ENCODE measurements at places on chromosomes 1 and 21.

DNA sequence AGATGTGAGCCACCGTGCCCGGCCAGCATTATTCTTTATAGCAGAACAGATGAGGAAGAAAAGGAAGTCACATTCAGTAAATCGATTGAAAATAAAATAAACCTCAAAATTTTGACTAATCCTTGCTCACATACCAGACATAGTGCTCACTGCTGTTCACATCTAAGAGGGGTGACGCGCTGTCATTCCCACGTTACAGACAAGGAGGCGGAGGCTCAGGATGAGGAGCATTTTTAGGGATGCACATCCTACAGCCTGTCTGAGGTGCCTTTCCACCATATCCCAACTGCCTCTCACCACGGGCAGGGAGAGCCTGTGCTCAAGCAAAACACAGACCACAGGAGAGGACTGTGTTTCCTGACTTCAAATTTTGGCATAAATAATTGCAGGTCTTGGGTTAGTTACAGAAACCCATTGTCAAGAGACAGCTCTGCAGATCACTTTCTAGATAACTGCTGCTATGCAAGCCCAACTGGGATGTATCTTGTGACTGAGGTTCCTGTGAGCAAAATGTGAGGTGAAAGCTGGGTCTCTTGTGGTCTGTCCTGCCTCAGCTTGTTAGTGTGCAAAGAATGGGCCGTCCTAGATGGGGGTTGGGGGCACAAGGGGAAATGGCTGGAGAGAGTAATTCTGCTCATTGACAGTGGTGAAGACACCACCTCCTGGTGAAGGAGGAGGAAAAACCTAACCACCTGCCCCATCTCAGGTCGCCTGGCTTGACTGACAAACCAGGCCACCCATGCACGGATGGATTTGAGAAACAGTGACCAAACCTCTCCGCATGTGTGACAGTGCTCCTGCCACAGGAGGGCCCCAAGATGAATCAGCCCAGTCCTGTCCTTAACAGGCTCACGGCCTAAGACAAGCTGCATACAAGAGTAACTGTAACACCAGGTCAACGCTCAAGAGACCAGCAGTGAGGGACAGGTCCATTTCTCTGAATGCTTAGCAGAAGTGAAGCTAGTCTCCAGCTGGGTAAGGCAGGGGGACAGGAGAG lies 8.2 kb downstream of the TNN start:
- peak; percentile 81 for DNase-seq

DNA sequence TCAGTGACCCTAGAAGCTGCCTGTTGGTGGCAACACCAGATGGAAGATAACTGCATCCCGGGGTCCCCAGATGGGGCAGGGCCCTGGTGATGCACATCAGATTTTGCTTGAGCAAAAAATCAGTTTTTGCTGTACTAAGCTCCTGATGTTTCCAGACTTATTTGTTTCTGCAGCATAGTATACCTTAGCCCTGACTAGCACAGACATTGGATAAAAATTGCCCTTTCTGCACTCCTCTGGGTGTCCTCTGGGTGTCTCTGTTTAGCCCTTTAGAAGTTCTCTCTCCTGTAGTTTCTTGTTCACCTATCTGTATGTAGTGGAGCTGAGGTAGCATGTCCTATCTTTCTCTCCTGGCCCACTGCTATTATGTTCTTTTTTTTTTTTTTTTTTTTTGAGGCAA lies 30.3 kb upstream of the PLA2G2C start:
- no peak for DNase-seq

GRCh38 chr1:169060919-169061639 lies 45.4 kb upstream of the ATP1B1 start:
- peak; percentile 16 for DNase-seq

DNA sequence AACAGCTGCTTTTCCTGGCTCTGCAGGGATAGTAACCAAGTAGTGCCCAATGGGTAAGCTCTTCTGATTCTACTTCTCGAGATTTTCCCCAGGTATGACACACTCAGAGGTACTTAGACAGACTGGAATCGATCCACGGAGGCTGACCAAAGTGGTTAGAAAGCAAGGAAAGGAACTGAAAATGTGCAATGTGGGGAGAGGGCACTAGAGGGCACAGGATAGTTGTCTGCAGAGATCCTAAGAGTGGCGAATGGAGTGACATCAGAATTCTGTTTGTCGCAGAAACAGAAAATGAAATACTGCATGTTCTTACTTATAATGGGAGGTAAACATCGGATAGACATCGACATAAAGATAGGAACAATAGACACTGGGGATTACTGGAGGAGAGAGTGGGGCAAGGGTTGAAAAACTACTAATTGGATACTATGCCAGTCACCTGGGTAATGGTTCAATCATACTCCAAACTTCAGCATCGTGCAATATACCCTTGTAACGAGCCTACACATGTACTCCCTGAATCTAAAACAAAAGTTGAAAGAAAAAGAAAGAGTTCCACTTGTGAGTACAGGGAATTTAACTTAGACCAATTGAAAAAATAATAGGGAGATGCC lies 23.3 kb downstream of the CYP2J2 start:
- DNase-seq, result peak; percentile 7

DNA sequence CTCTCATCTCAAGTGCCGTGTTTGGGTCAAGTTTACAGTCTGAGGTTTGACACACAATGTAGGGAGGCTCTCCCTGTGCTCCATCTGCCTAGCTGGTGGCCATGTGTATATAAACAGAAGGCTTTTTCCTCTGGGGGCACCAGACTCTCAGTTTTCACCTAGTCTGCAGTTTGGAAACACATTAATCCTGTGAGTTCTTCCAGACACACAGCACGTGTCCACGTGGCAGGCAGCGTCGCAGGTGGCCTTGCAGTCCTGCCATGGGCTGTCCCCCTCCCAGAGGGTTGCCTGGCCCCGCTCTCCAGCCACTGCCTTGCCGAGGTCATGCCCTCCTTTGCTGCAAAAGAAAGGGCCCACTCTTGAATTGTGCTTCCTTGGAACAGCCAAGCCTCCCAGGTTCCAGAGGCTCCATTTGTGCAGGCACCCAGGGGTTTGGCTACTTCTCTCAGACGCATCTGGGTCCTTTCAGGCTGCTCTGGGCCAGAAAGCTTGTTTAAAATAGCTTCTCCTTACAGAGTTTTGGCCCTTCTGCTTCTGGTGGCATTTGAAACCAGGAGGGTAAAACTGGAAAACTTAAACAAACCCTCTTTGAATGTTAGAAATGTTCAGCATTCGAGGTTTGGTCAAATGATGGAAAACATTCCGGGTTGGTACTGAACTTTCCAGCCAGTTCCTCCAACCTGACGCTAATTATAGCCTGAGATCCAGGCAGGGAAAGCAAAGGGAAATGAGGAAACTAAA lies 4.4 kb upstream of the RUNX1 start:
- DNase-seq, result no peak

DNA sequence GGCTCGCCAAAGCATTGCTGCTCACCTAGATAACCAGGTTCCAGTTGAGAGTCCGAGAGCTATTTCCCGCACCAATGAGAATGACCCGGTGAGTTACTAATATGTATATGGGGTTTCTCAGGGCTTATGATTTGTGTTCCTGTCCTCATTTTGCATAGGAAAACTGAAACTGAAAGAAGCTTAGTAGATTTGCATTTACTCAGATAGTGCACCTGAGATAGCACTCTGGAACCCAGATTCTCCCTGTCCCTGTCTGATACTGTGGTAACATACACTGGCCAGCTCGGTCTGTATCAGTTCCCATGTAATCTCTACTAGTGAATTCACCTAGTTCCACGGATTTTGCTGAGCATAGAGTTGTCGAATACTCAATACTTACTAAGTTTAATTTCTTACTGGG lies 28.1 kb downstream of the DAP3 start:
- DNase-seq, result no peak

DNA sequence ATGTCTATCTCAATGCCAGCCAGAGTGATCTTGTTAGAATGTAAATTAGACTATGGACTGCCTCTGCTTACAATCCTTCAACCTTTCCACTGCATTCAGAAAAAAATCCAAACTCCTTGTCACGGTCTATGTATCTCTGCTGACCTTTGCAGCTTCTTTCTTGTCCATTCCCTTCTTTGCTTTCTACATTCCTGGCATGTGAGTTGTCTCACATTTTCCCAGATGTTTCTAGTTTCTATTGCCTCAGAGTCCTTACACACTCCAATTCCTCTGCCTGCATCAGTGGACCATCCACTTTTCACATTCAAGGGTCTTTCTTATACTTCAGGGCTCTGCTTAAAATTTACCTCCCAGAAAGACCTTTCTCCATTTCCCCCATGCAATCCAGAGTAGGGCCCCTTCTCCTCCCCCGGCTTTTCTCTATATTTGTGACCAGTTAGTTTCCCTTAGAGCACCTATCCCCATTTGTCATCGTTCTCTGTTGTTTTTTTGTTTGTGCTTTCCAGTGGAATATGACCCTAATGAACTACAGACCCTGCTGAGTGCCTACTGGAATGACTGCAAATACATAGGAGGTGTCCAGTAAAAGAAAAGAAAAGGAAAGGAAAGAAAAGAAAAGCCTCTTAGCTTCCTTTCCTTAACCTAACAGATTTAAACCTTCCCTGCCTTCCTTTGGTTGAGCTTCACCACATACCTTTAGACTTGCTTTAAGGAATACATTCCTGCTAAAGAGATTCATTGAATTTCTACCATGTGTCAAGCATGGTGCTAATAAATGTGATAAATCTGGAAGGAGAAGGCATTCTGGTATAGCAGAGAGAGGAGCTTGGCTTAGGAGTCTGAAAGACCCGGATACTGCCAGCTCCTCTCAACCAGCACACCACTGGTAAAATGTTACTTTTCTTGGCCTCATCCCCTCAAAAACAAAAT lies 102.0 kb downstream of the DIRAS3 start:
- peak; percentile 87 for DNase-seq

DNA sequence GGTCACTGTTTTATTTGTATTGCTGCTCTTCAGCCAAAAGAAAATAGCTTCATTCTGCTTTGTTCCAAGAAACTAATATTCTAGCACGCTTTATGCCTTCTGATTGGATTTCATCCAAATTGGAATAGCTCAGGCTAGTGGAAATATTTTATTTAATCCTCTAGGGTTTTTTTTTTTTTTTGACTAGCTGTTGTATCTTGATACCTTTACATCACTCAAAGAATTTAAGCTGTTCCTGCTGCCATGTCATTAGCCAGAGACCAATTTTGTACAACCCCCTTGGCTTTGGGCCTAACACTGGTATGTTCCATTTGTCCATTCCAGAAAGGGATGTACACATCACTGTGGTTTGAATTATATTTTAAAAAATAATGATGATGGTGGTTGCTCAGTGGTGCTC lies 103.0 kb downstream of the DISC1 start:
- peak; percentile 42 for DNase-seq

DNA sequence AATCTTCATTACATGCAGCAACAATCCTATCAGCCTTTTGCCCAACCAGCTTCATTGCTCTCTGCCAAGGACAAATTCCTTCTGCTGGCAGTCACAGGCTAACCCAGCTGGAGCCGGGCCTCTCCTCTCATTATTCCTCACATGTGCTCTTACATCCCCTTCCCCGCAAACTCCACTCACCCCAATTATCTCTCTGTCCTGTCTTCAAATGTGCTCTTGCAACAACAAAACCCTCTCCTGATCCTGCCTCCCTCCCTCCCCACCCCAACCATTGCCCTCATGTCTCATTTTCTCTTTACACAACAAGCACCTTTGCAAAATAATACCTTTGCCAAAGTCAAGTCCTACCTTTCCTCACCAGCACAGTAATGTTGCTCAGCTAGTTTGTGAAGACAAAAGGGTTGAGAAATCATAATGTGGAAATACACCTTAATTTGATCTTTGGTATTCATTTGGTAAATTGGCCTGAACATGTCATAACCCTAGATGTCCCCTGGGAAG lies 36.0 kb upstream of the DHCR24 start:
- DNase-seq, result peak; percentile 21

GRCh38 chr1:30253807-30254440 lies 469.5 kb downstream of the MATN1 start:
- peak; percentile 19 for DNase-seq

GRCh38 chr1:25428475-25429166 lies 2.1 kb upstream of the MACO1 start:
- no peak for DNase-seq

All from fibroblast of skin of right biceps (primary cell).